ENCODE measurements at places on chromosomes 2 and 18.

DNA sequence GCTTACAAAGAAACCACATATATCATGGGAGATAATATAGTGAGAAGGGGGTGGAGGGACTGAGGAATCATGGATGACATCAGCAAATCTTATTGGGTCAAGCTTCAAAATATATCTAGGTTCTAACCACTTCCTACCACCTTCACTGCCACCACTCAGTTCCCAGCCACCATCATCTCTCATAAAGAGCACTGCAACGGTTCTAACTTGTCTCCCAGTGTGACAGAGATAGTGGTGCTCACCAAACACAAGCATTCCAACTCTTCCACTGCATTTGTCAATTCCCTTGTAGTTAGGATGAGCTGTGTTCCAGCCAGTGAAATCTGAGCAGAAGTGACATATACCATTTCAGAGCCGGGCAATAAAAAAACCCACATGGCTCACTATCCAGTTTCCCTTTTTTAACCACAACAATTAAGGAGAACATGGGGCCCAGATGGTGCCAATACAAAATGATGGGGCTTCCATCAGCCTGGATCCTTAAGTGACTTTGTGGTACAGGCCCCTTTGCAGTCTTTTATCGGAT lies 318.1 kb downstream of the NBAS start:
- DNase-seq: no peak
- no peaks in the 10 kb centered on the region for H3K27me3 ChIP-seq
- H3K4me3 ChIP-seq: no peak overlapping the region
- H3K4me1 ChIP-seq: peaks cover 5% of the 10 kb centered on the region

- no peak for DNase-seq
- no peaks in the 10 kb centered on the region for H3K4me1 ChIP-seq
- no peak overlapping the region for H3K4me3 ChIP-seq
These were observed 41.5 kb downstream of the TGFA start for GRCh38 chr2:70511971-70512729.

DNA sequence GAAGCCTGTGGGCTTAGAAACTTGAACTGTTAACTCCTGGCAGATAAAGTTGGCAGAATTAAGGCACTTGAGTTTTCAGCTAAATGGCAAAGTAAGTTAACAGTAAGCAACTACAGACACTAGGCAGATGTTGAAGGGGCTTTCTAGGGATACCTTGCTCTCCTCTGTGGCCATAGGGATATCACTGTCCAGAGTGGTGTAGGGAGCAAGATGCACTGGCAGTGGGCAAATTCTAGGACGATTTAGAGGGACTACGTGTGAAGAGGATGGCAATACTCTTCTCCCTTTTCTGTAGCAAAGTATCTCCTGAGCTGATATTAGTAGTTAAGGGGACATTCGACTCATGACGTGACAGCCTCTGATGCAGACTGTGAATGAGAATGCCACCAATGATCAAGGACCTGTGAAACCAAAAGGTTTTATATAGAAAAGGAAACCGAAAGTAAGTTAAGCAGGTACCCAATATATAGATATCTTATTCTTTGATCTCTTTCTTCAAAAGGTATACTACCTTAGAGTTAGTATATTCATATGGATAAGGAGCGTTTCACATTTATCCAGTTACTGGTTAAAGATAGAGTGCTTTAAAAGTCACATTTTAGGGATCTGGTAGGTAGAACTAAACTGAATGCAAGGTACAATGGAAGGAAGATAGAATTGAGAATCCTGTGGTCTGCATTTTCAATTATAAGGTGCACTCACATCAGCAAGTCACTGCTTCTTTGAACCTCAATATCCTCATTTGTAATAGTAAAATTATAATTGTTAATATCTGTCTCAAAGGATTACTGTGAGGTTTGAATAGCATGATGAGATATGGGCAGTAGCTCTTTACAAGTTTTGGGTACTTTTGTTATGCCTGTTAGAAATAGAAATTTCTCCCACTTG lies 106.4 kb downstream of the KCNH7 start:
- H3K36me3 ChIP-seq: no peaks in the 10 kb centered on the region
- no peaks in the 10 kb centered on the region for H3K27me3 ChIP-seq
- no peak for DNase-seq
- no peak overlapping the region for H3K27ac ChIP-seq
- H3K4me3 ChIP-seq: no peak overlapping the region
- H3K4me1 ChIP-seq: no peaks in the 10 kb centered on the region

DNA sequence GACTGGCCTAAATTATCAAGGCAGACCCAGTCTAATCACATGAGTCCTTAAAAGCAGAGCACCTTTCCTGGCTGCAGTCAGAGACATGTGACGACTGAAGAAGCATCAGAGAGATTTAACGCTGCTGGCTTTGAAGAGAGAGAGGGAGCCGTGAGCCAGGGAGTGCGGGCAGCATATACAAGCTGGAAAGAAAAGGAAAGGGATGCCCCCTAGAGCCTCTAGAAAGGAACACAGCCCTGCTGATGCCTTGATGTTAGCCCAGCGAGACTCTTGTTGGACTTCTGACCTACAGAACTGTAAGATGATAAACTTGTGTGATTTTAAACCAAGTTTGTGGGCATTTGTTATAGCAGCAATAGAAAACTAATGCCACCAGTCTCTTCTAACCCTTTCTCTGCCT lies 58.1 kb downstream of the HEATR5B start:
- no peaks in the 10 kb centered on the region for H3K27me3 ChIP-seq
- no peaks in the 10 kb centered on the region for H3K4me1 ChIP-seq
- no peak for DNase-seq
- H3K4me3 ChIP-seq: no peak overlapping the region

GRCh38 chr2:36536776-36537175 lies 61.2 kb downstream of the FEZ2 start:
- no peak overlapping the region for H3K27ac ChIP-seq
- peaks cover 3% of the 10 kb centered on the region for H3K36me3 ChIP-seq
- no peak overlapping the region for H3K4me3 ChIP-seq
- no peaks in the 10 kb centered on the region for H3K4me1 ChIP-seq
- no peaks in the 10 kb centered on the region for H3K27me3 ChIP-seq

- peaks cover 19% of the 10 kb centered on the region for H3K36me3 ChIP-seq
- H3K27ac ChIP-seq: no peak overlapping the region
- peaks cover 50% of the 10 kb centered on the region for H3K27me3 ChIP-seq
- H3K4me3 ChIP-seq: no peak overlapping the region
These were observed 44.4 kb downstream of the CRACDL start for GRCh38 chr2:98891591-98891990.

- H3K4me1 ChIP-seq: no peaks in the 10 kb centered on the region
- no peak overlapping the region for H3K4me3 ChIP-seq
- no peak for DNase-seq
- H3K27me3 ChIP-seq: no peaks in the 10 kb centered on the region
These were observed 284.7 kb upstream of the PKDCC start for GRCh38 chr2:41763141-41763540.

DNA sequence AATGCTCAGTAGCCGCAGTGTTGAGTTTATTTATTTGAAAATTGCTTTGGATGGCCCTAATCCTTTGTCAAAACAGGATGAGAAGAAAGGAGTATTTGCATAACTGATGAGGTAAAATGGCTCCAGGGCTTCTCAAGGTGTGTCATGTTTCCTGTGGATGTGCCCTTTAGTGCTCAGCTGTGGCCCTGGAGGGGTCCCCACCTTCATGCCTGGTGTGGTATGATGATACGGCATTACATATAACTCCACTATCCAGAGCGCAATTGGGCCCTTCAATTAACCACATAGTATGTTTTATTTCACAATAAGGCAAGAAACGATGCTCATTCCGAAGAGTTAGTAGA lies 39.8 kb upstream of the TMEM178A start:
- no peak overlapping the region for H3K27ac ChIP-seq
- H3K4me3 ChIP-seq: no peak overlapping the region
- no peaks in the 10 kb centered on the region for H3K4me1 ChIP-seq
- H3K27me3 ChIP-seq: peaks cover 6% of the 10 kb centered on the region

- H3K27me3 ChIP-seq: no peaks in the 10 kb centered on the region
- no peak for DNase-seq
- no peak overlapping the region for H3K4me3 ChIP-seq
These were observed 112.5 kb downstream of the PIK3C3 start for GRCh38 chr18:42067518-42067917.

- H3K36me3 ChIP-seq: no peaks in the 10 kb centered on the region
- no peak overlapping the region for H3K4me3 ChIP-seq
- no peak for DNase-seq
These were observed 43.3 kb downstream of the LRRFIP1 start for GRCh38 chr2:237670641-237671040.

DNA sequence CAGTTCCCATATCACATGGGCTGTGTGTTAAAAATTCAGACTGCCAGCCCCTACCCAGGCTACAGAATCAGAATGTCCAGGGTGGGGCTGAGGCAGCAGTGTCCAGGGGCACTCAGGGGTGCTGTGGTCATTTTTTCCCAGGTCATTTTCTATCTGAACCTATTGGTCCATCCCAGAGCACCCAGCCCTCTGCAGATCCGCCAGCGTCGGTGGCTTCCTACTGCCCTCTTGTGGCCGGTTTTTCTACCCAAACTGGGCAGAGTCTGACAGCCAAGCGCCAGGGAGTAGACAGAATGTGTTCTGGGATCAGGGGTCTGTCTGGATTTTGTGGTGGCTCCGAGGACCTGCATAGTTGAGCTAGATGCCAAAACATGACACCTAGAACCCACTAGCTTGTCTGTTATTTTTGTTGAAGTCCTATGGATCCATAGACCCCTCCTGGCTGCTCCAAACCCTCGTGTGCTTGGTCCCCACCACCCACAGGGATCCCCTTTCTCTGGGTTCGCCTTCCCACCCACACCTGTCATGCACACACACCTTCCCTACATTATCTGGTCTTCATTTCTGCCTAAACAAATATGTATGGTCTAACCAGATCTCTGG lies 34.1 kb upstream of the RMDN2 start:
- no peaks in the 10 kb centered on the region for H3K36me3 ChIP-seq
- peaks cover 2% of the 10 kb centered on the region for H3K27me3 ChIP-seq
- DNase-seq: peak; percentile 48
- peak overlapping the region; percentile 7 for H3K27ac ChIP-seq
- H3K4me1 ChIP-seq: peaks cover 32% of the 10 kb centered on the region
- H3K4me3 ChIP-seq: no peak overlapping the region

GRCh38 chr2:72630767-72631166 lies 195.1 kb downstream of the EXOC6B start:
- no peak for DNase-seq
- H3K36me3 ChIP-seq: no peaks in the 10 kb centered on the region
- no peaks in the 10 kb centered on the region for H3K4me1 ChIP-seq
- no peak overlapping the region for H3K27ac ChIP-seq
- no peaks in the 10 kb centered on the region for H3K27me3 ChIP-seq

DNA sequence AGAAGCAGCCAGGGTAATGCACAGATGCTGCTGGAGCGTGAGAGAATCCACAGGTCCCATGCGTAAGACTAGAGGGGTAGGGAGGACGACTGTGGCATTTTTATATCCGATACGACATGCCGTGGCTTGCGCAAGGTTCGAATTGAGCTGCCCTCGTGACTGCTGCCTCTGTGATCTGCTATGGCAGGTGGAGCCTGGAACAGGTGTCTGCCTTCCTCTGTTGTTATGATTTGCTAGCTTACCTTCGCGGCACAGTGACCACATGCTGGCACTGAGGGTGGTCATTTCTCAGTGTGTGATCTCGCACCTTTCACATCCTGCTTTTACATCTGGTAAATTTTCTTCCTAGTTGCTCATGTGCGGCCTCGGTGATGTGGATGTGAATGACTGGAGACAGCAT lies 240.2 kb downstream of the ALPK2 start:
- no peak overlapping the region for H3K4me3 ChIP-seq
- H3K36me3 ChIP-seq: peaks cover 8% of the 10 kb centered on the region
- no peaks in the 10 kb centered on the region for H3K27me3 ChIP-seq
- no peaks in the 10 kb centered on the region for H3K4me1 ChIP-seq
- no peak for DNase-seq

- peaks cover 8% of the 10 kb centered on the region for H3K36me3 ChIP-seq
- DNase-seq: no peak
- H3K27me3 ChIP-seq: no peaks in the 10 kb centered on the region
These were observed 369 bp downstream of the SMCHD1 start for GRCh38 chr18:2655954-2656236.

- H3K4me1 ChIP-seq: no peaks in the 10 kb centered on the region
- H3K27ac ChIP-seq: no peak overlapping the region
These were observed 140.0 kb downstream of the BAZ2B start for GRCh38 chr2:159476329-159476728.

DNA sequence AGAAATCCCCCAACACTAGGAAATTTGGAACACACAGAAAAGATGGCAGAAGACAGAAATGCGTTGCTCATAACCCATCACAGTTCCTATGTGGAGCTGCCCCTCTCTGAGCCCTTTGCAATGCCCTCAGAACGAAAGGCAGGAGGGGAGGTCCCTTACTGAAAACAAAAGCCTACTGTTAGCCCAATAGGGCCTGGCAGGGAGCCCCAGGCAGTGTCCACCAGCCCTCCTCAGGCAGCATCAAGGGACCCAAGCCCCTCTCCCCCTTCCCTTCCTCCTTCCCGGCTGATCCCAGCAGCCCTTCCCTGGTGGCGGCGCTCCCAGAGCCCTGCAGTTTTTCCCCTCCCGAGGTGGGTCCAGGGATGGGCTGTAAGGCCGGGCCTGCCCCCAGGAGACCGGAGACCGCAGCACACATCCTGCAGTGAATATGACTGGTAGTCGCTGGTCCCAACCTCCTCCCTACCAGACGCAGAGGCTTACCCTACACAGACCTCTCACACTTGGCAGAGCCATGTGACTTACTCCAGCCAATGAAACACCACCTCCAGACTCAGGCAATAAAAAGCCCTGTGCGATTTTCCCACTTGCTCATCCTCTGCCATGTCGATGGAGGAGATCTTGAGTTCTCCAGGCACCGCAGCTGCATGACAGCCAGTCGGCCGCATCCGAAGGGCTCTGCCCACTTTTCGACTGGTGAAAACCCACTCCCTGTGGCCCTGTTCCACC lies 19.4 kb upstream of the DUSP2 start:
- peak overlapping the region; percentile 96 for H3K27ac ChIP-seq
- DNase-seq: no peak
- H3K36me3 ChIP-seq: no peaks in the 10 kb centered on the region
- H3K4me3 ChIP-seq: peak overlapping the region; percentile 66
- H3K4me1 ChIP-seq: peaks cover 40% of the 10 kb centered on the region
- no peaks in the 10 kb centered on the region for H3K27me3 ChIP-seq

DNA sequence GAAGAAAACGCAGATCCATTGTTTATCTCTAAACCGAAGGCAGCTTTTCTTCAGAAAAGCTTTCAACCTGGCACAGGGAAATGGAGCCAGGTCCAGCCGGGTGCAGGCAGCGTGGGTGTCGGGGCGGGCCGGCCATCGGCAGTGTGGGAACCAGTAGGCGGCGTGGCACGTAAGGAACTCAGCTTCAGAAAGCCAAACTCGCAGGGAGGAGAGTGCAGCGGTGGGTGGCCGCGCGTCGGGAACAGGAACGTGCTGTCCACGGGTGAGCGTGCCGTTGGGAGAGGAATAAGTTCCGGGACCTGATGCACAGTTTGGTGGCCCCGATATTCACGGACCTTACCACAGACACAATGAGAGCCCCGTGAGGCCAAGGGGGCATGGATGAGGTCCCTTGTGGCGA lies 270.4 kb downstream of the TWIST2 start:
- DNase-seq: no peak
- H3K27ac ChIP-seq: peak overlapping the region; percentile 32
- no peak overlapping the region for H3K4me3 ChIP-seq
- H3K4me1 ChIP-seq: peaks cover 15% of the 10 kb centered on the region

GRCh38 chr2:225600444-225600843 lies 200.9 kb downstream of the NYAP2 start:
- no peaks in the 10 kb centered on the region for H3K4me1 ChIP-seq
- no peaks in the 10 kb centered on the region for H3K27me3 ChIP-seq
- no peak overlapping the region for H3K4me3 ChIP-seq
- H3K36me3 ChIP-seq: no peaks in the 10 kb centered on the region

GRCh38 chr2:20766798-20767644 lies 55.9 kb downstream of the LDAH start:
- peaks cover 4% of the 10 kb centered on the region for H3K4me1 ChIP-seq
- no peak for DNase-seq
- no peak overlapping the region for H3K27ac ChIP-seq
- no peak overlapping the region for H3K4me3 ChIP-seq
